Stimulated activated CD4-positive, alpha-beta T cell treated with anti-CD3 and anti-CD28 coated beads, Interleukin-15, amount 100 ng/mL, for 24 hours (primary cell): ENCODE measurements at places on chromosomes 6 and 20.
A peak's percentile ranks its signal among the peaks of the same experiment; 100 is the strongest.

DNA sequence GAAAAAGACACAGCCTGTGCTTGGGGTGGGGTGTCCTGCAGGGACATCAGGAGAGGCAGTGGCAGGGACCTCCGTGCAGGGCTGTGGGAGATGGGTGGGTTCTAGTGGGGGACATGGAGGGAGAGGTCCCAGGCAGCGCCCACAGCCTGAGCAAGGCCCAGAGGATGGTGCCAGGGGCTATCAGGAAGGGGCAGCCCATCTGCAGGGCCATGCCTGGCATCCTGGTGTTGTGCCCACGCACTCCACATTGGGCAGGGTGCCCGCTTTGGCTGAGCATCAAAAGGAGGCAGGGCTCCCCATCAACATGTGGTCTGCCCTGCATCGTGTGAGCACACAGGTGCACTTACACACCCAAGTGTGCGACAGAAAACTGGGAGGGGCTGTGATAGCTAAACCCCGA, 184.3 kb upstream of the SNX9 start:
- no peak for DNase-seq

DNA sequence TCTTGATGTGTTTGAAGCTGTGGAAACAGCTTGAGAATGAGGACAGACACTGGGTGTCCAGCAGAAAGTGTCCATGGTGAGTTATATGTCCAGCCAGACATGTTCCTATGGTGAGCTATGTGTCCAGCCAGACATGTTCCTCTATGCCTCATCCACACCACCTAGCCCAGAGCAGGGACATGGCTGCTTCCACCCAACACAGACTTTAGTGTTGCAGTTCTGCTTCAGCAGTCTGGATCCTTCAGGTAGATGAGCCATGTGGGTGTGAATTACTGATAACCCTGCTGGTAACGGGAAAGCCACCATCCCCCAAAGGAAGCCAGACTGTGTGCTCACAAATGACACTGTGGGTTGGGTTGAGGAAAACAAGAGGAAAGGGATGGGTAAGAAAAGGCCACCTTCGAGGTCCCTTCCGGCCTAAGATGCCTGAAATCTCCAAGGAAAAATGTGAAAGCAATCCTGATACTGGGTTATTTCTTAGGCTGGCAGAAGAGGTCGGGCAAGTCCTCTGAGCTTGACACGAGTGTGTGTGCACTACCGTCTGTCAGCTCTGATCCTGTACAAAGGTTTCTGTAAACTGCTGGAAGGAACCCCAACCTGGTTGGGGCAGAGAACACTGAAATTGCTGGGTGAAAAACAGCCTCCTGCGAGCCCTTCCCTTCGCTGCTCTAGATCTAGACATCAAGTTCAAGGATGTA, 77.8 kb downstream of the NINL start:
- no peak for DNase-seq

DNA sequence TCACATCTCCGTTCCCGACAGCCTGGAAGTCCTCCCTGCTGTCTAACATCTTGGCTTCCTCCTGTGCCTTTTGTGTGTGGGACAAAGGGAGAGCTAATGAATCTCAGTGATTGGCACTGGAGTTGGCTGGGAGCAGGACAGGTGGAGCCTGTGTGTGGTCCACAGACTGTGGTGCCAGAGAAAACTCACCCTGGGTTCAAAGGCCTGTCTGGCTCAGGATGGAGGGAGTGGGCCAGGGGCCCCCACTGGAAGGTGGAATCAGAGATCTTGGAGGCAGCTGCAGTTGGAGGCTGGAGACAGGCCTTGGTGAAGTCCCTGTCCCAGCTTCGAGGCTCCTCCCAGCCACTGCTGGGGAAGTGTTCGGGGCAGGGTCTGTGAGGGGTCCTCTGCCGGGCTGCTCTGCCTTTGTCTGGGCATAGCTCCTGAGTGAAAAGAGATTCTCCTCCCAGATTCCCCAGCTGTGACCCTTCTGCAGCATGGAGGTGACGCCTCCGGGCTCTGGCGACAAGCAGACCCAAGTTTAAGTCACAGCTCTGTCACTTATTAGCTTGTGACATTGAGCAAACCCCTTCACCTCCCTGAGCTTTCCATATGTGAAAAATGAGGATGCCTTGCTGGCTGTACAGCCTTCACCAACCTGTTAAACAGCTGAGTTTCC, 13.9 kb upstream of the ITPR3 start:
- DNase-seq, result no peak

DNA sequence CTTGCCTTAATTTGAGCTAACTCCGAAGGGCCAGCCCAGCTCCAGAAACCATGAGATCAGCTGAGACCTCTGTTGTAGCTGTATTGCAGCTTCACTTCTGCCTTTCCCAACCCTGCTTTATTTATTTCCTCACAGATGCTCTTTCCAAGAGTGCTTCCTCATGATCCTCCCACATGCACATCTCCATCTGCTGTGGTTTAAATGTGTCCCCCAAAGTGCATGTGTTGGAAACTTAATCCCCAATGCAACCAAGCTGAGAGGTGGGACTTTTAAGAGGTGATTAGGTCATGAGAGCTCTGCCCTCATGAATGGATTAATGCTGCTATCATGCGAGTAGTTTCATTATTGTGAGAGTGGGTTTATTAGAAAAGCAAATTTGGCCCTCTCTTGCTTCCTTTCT, 164.4 kb upstream of the TAB2 start:
- DNase-seq, result no peak

GRCh38 chr6:17280138-17280537, 1.0 kb upstream of the RBM24 start:
- no peak for DNase-seq

DNA sequence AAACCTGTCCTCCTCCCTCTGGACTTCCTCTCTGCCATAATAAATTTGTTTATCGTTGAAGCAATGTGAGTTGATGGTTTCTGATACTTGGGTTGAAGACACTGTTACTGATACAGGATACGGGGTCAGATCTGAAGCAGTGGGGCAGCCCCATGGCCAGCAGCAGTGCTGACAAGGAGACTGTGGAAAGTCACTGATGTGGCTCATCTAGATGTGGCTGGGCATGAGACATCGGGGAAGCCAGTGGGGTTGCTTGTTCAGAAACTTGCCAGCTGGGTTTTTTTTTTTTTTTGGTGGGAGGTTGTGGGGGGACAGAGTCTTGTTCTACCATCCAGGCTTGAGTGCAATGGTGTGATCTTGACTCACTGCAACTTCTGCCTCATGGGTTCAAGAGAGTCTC, 2.6 kb upstream of the BPI start:
- DNase-seq, result no peak

DNA sequence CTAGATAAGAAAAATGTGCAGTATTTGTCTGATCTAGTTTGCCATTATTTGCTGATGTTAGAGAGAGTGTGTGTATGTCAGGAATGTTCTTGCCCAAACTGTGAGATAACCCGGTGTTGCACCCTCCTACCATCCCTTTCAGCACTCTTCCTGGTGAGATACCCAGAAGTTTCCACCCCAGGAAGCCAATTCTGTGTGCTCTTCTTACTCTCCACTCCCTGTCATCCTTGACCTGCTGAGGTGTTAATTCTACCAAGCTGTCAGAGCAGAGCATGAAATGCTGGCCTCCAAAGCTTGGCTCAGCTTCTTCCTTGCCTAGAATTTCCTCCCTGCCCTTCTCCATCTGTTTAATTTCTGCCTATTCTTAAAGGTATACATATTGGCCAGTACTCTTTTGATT, 237.3 kb upstream of the CNR1 start:
- no peak for DNase-seq

- no peak for DNase-seq
Observed at GRCh38 chr6:3253597-3253961, 5.2 kb upstream of the PSMG4 start.

GRCh38 chr6:56938649-56939191, 16.2 kb upstream of the BEND6 start:
- peak; percentile 51 for DNase-seq

DNA sequence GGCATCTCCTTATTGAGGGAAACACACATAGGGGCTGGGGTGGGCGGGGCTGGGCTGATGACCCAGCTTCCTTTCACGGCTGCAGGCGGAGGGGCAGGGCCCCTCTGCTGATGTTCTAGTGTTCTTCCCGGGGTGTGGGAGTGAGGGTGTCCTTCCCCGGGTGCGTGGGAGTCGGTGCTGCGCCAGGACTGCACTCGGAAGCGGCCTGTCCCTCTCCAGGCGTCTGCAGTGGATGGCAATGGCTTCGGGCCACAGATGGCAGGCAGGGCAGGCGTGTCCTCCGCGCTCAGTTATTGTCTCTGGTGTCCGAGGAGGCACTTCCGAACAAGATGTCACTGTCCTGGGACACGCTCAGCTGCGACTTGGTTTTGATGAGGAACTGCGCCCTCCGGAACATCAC, 19.2 kb downstream of the KCNG1 start:
- no peak for DNase-seq

- no peak for DNase-seq
Observed at GRCh38 chr6:1856381-1856780, 246.7 kb downstream of the FOXC1 start.

DNA sequence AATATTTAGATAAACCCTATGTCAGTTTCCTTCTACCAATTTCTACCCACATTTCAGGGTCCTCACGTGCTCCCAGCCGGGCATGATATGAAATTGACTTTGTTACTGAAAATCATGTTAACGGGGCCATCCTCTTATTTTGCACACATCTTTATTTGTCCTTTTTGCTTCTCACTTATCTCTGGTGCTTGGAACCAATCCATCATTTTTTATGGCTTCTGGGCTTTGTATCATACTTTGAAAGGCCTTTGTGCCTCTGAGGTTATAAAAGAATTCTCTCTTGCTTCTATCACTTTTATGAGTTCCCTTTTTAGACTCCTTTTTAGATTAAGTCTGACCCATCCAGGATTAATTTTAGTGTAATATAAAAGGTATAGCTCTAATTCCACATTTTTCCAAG, 117.1 kb upstream of the PRND start:
- DNase-seq, result no peak

GRCh38 chr6:19895866-19896692, 58.9 kb downstream of the ID4 start:
- DNase-seq, result no peak

GRCh38 chr20:653590-654416, 803 bp upstream of the SRXN1 start:
- DNase-seq, result no peak

DNA sequence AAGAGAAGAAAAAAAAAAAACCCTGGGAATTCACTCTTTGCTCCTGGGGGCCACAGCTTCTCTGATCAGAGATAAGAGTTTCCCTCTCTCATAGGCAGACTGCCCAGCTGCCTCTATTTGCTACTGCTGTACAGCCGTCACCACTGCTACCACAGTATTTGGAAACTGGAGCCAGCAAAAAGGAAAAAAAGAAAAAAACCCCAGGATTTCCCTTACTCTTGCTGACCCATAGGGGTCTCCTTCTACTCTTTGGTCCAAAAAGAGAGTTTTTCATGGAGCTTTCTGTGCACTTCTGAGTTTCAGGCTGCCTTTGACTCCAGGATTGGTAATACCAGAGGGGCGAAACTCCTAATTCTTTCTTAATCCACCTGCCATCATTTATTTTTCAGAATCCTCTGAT, 89.7 kb downstream of the MDGA1 start:
- DNase-seq, result no peak

DNA sequence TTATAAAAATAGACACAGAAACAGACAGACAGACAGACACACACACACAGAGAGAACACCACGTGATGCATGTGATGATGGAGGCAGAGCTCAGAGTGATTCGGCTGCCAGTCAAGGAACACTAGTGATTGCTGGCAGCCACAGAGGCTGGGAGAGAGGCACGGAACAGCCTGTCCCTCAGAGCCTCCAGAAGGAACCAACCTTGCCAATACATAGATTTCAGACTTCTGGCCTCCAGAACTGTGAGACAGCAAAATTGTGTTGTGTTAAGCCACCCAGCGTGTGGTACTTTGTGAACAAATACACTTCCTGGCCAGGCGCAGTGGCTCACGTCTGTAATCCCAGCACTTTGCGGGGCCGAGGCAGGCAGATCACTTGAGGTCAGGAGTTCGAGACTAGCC, 9.5 kb upstream of the PARD6B start:
- no peak for DNase-seq

GRCh38 chr20:51347831-51348230, 194.7 kb downstream of the NFATC2 start:
- DNase-seq, result no peak

DNA sequence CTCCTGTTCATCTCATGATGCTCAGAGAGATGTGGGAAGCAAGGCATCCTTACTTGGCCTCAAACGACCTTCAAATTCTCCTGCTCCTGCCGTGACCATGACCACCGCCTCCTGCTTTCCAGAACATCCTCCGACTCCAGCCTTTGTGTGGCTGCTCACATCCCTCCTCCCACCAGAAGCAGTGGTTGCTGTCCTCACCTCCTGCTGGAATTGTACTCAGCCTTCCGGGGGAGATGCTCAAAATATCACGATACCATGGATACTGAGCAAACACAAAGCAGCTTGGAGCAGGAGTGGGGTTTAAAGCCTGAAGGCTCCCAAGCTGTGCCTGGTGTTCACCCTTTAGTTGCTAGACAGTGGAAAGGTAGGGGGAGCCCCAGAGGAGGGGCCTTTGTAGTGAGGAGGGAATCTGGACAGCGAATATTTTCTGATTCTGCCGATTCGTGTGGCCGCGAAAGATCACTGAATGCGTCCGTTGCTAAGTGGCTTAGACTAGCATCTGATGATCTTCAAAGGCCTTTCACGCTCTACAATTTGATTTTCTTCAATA, 9.3 kb upstream of the DUSP22 start:
- no peak for DNase-seq

DNA sequence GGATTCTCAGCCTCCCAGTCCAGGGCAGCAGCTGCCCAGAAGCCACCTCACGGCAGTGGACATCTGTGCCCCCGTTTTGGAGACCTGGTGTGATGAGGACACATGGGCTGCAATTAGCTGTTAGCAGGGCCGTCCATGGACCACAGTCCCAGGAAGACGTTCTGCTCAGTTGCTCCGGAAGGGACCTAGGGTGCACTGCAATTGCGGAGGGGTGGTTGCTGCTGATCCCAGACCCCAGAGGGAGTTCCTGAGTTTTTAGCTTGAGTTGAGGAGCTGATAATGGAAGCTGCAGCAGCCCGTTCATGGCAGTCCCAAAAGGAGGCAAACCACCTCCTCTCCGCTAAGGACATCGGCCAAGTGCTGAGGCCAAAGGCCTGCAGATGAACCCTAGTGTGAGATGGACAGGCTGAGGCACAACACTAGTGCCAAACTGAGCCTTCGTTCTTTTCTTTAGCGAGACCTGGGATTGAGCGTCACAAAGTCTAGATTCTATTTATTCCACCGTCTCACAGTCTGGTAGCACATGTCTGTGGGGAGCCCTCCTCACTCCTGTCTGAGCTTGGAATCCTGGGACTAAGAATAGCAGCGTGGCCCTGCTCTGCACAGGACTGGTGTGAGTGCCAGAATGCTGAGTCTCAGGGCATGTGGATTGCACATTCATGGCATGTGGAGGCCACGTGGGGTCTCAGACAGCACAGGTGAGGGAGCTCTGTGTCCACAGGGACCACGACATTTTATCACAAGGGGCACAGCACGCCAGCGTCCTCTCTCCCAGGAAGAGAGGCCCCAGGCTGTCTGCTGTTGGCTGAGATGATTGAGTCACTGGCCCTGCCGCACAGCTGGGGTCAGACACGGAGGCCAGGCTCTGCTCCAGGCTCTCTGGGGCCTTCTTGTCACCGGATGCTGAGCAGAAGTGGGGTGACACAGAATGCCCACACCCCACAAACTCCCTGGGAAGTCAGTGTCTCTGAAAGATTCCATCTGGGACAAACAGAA, 113.4 kb downstream of the PSMB1 start:
- no peak for DNase-seq

- no peak for DNase-seq
Observed at GRCh38 chr20:6120491-6120988, 2.3 kb downstream of the FERMT1 start.
